ENCODE measurements at places on chromosomes 6 and 20.

GRCh38 chr6:149483334-149483725 is 1.5 kb downstream of the ZC3H12D start:
- DNase-seq, result no peak

GRCh38 chr6:120202878-120203277 is 853.3 kb upstream of the MAN1A1 start:
- DNase-seq, result no peak

DNA sequence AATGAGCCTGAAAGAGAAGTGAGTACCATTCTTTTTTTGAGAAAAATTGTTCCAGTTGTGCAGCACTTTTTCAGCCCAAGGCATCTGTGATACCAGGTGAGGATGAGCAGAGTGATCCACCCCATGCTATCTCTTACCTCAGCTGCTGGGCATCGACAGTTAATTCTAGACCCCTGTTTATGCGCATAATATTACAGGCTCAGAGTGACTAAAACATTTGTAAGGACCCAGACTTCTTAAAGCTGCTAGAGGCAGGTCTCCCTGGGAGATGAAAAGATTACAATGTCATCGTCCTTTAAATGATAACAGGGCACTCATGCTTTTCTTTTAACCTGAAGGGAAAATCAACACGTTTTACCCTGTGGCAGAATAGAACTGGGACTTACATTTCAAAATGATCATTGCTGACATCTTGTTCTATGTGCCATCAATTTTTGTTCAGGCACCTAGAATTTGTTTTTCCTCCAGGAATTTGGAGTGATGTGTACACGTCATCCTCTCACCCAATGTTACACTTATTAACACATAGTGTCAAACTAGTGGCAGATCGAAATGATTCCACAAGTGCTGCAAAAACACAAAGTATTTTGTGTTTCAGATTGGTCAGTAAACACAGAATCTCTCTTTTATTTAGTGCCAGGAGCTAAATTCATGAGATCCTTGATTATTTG is 684.6 kb downstream of the UTRN start:
- DNase-seq, result no peak

GRCh38 chr6:104860221-104860620 is 502 bp upstream of the HACE1 start:
- no peak for DNase-seq

GRCh38 chr20:58693226-58694006 is 816 bp downstream of the NPEPL1 start:
- no peak for DNase-seq

DNA sequence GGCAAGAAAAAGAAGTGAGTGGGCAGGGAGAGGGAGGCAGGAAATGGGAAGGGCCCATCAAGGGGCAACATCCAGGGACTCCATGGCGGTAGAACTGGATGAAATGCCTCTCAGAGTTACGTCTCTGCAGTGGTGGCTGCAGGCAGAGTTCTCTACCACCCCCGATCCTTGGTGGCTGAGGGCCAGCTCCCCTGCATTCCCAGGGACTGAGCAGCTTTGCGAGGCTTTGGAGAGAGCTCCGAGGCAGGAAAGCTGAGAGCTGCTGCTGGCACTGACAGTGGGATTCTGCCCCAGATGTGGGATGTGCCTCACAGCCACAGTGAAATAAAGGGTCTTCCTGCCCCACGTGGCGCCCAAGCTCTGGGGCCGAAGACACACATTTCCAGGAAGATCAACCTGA is 236.6 kb downstream of the SLC24A3 start:
- no peak for DNase-seq

- DNase-seq, result no peak
These were observed 21.4 kb upstream of the NELFCD start for GRCh38 chr20:58959652-58960051.

DNA sequence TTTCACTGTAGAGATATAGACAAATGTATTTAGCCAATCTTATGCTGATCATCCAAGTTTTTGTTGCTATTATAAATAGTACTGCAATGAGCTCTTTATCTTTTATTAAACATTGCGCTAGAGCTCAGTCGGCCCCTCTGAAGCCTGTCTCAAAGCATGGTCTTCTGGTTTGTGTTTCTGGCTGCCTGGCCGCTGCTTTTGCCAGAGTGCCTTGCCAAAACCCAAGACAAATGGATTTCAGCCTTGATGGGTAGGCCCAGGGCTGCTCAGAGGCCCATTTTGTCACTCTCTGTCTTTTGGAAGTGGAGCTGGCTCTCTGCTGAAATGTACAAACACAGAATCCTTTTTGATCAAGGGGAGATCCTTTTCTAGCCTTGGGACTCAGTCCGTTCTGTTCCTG is 102.9 kb upstream of the KCNG1 start:
- no peak for DNase-seq

GRCh38 chr20:41329435-41330342 is 10.9 kb upstream of the LPIN3 start:
- peak; percentile 45 for DNase-seq

DNA sequence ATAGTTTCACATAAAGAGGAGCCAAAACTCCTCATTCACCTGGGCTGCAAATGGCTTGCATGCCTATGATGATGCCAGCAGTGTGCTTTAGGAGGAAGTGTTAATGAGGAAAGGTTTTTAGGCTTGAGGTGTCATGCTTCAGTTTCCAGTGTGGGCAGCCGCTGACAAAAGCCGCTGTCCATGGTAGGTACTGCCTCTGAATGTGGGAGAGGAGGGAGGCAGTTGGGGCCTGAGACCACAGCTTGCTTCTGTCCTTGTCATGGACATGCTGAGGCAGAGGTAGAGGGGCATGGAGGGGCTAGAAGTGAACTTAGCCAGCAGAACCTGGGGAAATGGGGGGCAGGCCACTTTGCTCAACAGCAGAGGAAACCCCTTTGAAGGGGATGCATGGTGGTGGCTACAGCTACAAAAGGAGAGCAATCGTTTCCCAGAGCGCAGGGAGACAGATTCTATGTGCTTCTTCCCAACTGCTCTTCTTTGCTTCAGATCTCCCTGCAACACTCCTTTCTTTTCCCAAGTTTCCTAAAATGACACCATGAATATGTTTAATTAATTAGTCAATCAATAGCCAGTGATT is 372.1 kb upstream of the CNR1 start:
- no peak for DNase-seq

DNA sequence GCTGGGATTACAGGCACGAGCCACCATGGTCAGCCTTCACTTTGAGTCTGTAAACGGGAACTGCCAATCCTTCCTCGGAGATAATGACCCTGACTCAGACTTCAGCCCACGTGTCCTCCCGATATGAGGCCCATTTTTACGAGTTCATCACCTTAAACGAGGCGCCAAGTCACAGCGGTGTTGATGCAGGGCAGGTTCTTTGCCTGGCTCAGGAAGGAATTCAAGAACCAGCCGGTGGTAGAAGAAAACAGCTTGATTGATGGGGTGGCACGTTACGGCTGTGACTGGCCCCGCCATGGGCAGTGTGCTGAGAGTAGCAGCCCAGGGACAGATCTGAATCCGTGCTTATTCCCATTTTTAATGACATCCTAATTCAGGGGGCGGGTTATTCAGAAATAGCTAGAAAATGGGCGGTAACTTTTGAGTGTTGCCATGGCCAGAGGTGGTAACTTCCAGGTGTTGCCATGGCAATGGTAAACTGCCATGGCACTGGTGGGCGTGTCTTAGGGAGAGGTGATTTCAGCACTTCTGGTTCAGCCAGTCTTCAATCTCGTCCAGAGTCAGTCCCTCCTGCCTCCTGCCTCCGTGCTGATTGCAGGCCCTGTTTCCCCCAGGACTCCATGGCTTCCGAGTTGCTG is 9.1 kb upstream of the MAP1LC3A start:
- no peak for DNase-seq
